ENCODE measurements at places on chromosomes 16 and 17. TPM values are rescaled to one million over a fixed set of nuclear protein-coding genes. Genes with fewer than 3 reads are reported as not detected.

Gene CA7
- total RNA-seq = not detected

DNA sequence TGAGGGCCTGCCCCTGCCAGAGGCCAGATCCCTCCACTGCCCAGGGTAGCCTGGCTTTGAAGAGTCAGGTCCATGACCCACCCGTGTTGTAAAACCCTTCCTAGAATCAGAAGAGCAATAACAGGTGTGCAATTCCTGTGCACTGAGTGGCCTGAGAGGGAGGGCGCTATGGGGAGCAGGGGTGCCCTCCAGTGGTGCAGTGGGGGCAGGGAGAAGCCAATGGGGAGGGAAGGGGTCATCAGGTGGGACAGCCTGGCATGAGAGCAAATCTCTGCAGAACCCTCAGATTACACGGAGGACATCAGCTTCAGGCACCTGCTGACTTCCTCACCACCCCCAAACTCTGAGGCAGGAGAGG is 72.9 kb upstream of the ZNF469 start:
- no peak for DNase-seq

GRCh38 chr17:19537111-19537510 is 3.5 kb downstream of the SLC47A1 start:
- no peak for DNase-seq

DNA sequence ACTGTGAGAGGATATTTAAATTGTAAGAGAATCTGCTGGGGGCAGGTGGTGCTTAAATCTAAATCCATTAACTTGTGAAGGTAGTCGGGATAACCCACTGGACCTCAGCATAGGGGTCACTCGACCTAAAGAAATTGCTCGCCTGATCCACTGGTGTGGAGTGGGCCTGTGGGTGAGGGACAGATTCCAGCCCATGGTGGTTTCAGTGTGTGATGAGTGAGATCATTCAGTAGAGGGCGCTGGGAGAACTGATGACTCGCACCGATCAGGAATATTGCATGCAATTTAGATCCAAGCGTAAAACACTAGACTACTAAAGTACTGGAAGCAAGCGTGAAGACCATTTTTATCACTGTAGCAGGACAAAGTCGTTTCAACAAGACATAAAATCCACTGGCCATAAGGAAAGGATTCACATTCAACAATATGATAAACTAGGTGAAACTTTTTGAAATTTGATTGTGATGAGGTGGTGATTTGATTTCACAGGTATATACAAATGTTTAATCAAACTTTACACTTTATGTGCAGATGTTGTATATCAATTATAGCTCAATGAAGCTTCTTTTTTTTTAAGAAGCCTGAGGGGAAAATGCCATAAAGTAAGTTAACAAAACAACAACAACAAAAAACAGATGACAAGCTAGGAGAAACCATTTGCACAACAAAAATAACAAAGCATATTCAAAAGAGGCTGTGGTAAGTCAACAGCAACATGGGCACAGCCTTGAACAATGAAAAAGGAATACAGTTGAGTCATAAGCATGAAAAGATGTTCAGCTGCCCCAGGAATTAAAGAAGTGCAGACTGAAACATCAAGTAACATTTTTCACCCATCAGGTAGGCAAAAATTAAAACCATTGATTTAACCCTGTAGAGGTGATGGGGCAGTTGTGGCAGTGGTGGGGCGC is 7.5 kb upstream of the TMEM170A start:
- DNase-seq = no peak

DNA sequence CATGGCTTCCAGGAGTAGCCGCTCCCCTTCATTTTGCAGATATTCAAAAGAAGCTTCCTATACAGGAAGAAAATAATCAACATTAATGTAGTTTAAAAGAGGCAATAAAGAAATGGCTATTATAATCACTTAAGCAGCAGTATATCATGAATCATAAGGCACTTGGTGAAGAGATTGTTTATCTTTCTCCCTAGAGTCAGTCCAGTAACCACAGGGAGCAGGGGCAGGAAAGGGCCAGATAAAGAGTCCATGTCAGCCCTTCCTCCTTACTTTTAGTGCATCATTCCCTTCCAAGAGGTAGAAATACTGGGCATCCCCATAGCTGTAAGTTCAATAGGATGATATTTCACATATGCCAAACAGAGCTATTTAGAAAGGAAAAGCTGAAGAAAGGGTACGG is 184.6 kb upstream of the C17orf78 start:
- no peak for DNase-seq

GRCh38 chr17:45110676-45111611 is 21.4 kb downstream of the PLCD3 start:
- DNase-seq = no peak

- peak; percentile 98 for DNase-seq
These were observed at the start of the genes IFT20 and TNFAIP1 for GRCh38 chr17:28335201-28335958. TSS of gene IFT20 (minus strand) at chr17:28335472. CDS start at chr17:28331985, 3,487 bp downstream. TSS of gene TNFAIP1 (plus strand) at chr17:28335761. CDS start at chr17:28339522, 3,761 bp downstream.

DNA sequence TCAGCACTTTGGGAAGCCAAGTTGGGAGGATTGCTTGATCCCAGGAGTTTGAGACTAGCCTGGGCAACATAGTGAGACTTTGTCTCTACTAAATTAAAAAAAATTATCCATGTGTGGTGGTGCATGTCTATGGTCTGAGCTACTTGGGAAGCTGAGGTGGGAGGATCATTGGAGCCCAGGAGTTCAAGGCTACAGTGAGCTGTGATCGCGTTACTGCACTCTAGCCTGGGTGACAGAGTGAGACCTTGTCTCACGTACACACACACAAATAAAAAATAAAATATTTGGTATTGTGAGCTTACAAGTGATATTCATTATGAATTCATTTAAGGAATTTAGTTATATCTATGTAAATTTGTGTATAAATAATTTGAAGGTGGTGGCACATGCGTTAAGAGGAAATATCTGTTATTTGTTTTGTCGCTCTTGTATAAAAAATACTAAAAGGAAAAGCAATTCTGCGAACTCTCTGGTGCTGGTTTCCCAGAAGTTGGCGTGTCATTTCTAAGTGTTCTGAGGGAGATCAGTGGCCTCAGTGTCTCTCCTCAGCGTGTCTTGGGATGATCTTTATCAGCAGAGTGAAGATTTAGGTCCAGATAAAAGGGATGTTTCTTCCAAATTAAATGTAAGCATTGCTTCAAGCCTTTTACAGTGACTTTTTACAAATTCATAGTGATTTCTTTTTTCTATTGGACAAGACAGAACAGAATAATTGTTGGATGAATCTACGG is 187.6 kb downstream of the FTO start:
- DNase-seq = no peak

- no peak for DNase-seq
These were observed 7.0 kb upstream of the NACA2 start for GRCh38 chr17:61598014-61598413.

- no peak for DNase-seq
These were observed 129.3 kb upstream of the KCNJ16 start for GRCh38 chr17:69945698-69946185.

DNA sequence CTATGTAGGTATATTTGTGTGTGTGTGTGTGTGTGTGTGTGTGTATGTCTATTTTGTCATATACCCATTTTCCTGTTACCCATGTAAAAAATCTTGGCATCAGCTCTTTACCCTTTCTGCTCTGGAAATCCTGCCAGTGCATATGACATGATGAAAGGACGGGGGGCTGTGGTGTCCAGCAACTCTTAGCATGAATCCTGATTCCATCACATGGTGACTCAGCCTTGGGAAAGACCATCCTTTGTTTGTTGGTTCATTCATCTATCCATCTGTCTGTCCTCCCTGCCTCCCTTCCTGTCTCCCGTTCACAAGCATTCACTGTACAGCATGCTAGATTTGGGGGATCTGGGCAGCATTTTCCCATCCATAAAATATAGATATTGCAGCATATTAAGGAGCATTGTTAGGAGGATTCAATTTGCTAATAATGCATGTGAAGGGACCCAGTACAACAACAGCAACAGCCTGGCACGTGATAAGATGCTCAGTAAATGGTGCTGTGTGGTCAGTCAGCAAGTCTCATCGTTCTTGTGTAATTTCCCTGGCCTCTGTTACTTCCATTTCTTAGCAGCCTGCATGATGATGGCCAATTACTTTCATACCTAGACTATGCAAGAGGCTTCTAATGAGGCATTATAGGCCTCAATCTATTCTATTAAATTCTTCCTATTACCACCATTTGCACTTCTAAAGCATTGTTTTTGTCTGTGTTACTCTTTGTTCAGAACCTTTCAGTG is 191.0 kb downstream of the PRKCA start:
- no peak for DNase-seq

All from mesothelial cell of epicardium (in vitro differentiated cells).